ENCODE measurements at places on chromosomes 6 and 20.

DNA sequence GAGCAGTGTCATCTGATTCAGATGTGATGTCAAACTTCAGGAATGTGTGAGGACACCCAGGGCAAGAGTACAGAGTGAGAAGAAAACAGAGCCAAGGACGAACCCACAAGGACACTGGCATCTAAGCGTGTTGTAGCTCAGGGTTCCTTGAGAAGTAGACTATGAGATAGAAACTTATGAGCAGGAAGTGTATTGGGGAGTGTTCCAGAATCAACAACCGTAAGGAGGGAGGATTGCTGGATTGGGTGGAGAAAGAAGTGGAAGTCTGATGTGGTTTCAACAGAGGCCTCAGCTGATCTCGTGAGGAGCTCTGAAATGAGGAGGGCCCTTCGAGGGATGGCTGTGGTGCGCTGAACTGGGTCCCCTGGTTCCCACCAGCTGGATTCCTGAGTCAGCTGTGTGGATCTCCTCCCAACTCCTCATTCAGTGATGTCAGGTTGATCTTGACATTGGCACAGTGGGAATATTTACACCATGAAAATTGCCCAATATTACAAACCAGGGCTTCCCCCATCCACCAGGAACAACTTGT, 25.7 kb upstream of the IGF2R start:
- peak; percentile 70 for DNase-seq

- no peak for DNase-seq
Measured at GRCh38 chr6:53048431-53049195, 16.6 kb upstream of the FBXO9 start.

DNA sequence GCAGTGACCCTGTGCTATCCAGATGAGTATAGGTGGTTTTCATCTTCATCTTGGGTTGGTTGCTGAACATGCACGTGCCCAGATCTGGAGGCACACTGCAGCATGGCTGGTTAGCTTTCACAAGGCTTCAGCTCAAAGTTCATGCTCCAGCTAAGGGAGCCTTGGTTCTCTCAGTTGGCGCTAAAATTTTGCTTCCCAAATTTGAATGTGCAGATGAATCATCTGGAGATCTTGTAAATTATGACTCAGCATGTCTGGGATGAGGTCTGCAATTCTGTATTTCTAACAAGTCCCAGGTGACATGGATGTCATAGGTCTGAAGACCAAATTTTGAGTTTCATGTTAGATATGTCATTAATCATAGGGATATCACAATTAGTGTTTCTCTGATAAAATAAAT, 230.8 kb downstream of the FOXA2 start:
- DNase-seq = no peak

- DNase-seq = no peak
Measured at GRCh38 chr20:46299078-46299477, 9.2 kb downstream of the CDH22 start.

GRCh38 chr6:17096096-17096495, 5.8 kb upstream of the STMND1 start:
- no peak for DNase-seq

GRCh38 chr20:49510562-49511122, 28.2 kb upstream of the KCNB1 start:
- peak; percentile 80 for DNase-seq

DNA sequence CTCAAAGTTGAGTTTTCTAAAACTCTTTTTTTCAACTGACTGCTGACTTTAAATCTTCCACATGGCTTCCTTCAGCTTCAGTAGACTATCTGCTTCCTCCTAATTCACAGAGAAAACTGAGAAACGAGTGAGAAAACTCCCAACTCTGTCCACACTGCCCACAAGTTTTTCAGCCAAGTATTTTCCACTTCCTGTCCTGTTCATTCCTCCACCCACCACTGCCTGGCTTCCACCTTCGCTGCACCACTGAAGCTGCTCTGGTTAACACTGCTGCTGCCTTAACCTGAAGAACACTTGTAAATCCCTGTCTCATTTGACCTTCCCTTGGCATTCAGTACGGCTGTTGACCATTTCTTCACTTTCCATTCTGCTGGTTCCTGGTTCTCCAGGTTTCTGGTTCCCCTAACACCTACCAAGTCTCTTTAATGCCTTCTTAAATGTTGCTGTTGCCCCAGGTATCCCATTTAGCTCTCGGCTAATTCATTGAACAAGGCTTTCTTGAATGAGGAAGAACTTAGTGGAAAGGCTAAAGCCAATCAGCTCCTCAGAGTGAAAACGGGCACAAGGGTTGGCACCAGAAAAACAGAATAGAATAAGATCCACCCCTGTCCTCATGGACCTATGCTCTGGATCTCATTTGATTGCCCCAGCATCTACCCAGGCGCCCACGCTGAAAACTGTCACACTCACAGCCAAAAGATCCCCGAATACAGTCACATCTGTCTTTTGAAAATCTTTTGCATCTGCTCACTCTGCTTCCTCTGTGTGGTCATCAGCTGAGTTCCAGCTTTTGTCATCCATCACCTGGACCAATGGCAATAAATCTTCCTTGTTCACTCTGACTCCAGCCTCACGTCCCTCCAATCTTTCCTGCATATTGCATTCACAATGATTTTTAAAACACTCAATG, 104.4 kb upstream of the TAB2 start:
- DNase-seq = no peak

DNA sequence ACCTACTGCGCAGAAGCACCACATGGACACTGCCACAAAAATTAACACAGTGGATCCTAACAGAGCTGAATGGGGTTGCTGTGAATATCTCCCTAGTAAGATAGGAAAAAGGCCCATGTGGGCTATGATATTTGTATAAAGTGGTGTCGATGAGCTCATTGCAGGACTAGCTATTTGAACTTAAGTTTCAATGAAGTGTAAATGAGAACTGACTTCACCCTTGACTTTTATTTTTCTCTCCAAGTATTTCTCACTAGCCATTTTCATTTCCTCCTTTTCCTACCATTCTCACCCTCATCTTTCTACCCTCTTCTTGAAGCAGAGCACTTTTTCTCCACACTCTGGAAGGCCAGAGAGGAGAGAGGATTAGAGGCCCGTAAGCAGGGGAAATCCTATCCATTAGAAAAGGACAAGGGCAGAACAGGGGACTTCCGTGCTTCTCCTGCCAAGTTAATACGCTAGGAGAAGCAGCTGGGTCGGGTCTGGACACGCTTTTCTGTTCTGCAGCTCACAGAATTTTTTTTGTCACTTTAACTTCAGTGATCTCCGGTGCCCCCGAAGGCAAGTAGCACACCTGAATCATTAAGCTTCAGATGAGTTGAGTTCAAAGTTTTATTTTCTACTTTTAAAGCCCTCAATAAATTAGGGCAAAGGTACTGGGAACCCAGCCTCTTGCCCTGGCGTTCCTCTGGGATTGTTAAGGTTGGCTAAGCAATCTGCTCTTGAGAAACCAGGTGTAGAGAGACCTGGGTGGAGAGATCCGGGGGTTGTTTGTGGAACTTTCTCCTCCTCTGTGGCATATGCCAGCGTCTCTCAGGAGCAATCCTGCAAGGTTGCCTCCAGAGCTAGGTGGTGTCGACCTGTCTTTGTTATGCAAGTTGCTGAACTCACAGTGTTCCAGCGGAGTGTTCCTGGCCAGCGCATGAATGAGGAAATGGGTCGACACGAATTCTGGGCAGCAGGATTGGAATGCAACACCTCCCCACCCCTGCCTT, 56.2 kb upstream of the ARID1B start:
- no peak for DNase-seq

DNA sequence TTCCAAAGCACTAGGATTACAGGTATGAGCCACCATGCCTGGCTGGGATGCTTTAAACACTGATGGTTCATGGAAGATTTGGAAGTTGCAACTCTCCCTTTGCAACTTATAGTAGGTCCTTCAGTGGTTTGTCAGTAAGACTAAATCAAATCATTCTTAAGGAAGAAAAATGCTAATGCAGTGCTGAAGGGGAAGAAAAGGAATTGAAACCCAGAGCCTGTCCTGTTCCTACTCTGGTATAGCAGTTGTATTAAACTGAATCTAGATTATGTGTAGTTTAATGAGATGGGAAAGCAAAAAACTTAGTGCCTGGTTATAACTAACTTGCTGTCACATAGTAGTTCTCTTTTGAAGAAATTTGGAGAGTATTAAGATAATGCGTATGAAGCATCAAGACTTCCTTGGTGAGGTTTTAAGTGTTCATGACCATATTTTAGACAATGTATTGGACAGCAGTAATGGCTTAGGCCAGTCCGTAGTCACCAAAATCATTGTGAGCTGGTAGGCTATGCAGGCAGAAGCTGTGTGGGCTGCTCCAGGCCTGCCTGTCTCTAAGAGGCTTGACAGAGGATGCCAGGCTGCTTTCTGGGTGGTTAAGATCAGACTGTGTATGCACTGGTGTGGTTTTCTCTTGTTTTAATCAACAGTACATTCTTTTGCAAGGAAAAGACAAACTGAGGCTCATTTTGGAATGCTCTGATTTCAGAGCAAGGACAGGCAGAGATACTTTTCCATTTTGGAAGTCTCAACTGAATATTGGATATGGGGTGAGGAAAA, 14.0 kb downstream of the PAQR8 start:
- no peak for DNase-seq

DNA sequence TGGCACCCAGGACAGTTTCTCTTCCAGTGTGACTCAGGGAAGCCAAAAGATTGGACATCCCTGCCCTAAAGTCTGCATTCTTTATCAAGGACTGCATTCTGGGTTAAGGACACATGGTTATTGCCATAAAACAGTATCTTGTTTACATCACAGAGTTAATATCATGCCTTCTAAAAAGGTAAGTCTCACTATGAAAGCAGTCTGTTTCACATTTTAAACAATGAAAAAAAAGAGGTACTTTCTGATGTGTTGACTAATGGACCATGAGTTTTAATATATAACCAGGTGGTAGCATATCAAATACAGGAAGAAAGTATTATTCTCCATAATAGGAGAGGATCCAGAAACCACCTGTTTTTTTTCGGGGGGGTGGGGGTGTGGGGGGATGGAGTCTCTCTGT, 93.7 kb downstream of the TIAM2 start:
- DNase-seq = no peak

GRCh38 chr20:3934624-3935023, 45.4 kb downstream of the PANK2 start:
- DNase-seq = no peak

DNA sequence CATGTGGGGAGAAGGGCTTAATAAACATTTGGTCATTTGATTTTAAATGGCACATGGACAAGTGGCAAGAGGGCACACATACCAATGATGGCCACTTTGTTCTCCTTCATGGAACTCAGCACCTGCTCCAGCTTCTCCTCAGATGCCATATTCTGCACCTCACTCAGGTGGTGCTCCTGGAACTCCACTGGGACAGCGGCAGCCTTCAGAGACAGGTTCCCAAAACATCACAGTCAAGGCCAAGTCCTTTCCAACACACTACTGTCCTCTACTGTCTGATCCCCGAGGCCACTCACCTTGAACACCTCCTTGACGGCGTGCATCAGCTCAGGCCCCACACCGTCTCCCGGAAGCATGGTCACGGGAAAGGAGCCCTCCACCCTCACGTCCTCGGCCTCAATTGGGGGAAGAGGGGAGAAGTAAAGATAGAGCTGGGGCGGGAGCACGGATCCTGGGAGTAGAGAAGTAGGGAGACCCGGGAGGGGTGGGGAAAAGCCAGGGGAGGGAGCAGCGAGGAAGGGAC, 591 bp downstream of the IDH3B start:
- DNase-seq = no peak

DNA sequence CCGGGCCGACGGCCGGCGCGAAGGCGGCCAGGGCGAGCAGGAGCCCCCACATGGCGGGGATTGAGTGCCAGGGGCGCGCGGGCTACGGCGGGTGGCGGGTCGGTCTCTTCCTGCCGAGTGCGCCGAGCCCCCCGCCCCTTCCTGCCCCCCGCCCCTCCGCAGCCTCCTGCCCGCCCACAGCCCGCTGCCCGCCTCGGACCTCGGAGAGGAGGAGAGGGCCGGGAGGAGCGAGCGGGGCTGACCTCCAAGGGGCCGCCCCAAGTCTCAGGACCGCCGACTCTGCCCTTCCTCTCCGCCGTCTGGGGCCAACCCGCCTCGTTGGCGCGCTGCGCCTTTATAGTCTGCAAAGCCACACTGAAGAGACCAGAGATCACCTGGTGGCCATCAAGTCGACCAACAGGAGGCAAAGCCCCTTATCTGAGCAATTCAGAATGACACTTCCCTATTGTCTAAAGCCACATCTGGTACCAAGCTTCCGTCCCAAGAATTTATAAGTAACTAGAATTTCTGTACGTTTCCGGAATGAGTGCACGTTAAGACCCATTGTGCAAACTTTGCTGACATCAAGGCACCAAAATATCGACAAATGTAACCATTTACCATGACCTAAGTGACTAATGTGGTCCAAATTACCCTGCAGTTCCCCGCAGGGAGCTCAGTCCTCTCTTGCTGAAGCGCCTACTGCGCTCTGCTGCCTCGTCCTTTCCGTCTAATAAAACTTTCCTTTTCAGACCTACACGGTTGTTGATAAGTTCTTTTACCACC, at the start of gene CPXM1:
TSS of gene CPXM1 (minus strand) at position 107 of the 765 bp plus-strand sequence. CDS start at position 52, 55 bp downstream.
- DNase-seq = no peak

- no peak for DNase-seq
Measured at GRCh38 chr6:87623248-87623647, 33.3 kb downstream of the ORC3 start.

GRCh38 chr20:2314759-2315439, 19.1 kb downstream of the TGM3 start:
- no peak for DNase-seq

DNA sequence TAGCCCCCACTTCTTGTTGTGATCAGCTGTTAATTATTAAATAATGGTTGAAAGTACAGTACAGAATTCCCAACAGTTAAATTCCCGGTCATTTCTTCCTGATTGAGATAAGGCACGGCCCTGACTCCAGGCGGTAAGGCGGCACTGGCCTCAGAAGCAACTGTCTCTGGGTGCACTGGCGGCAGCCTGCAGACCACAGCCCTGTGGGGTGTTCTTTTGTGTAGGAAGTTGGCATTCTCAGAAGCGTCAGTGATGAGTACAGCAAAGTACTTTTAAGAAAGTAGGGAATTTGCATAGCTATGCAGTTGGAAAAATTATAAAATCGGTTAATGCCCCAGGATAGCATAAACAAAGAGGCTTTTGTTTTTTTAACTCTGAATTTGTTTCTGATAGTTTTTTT, 50.5 kb downstream of the SAMD5 start:
- no peak for DNase-seq

- DNase-seq = no peak
Measured at GRCh38 chr20:44454306-44454963, 21.2 kb upstream of the TTPAL start.

- DNase-seq = peak; percentile 73
Measured at GRCh38 chr6:10425975-10426780, 11.3 kb upstream of the TFAP2A start.
